ENCODE measurements at places on chromosomes 12 and 14.

GRCh38 chr12:111937429-111937828 lies 75.5 kb downstream of the TMEM116 start:
- DNase-seq, result no peak

- no peak for DNase-seq
Measured at GRCh38 chr14:57747036-57747435, 118.9 kb downstream of the SLC35F4 start.

DNA sequence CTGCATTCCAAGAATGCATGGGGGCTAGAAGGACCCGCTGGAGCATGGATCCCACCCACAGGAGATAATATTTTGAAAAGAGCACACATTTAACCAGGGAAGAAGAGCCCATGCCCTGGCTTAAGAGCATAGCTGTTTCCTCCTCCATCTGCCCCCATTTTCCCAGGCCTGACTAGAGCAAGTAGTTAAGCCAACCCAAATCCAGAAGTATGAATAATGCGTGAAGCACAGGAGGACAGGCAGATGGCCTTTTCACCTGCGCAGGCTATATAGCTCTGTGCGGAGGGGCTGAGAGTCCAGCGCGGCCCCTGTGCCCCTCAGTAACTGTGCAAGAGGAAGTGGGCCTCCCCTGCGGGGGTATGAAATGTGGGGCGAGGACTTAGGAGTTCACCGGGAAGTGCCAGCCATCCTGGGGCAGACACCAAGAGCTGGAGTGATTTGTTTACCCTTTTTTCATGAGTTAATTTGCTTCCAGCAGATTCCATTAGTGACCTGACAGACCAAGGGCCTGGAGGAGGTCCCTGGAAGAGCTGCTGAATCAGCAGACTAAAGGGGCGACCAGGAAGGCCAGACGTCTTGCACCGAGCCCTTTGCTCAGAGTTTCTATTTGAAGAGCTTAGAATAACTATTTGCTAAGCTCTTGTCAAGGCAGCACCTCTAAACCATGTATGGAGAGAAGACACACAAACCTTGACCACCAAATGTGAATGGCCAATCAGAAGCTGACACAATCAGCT lies 37.2 kb downstream of the DPF3 start:
- DNase-seq, result peak; percentile 47

DNA sequence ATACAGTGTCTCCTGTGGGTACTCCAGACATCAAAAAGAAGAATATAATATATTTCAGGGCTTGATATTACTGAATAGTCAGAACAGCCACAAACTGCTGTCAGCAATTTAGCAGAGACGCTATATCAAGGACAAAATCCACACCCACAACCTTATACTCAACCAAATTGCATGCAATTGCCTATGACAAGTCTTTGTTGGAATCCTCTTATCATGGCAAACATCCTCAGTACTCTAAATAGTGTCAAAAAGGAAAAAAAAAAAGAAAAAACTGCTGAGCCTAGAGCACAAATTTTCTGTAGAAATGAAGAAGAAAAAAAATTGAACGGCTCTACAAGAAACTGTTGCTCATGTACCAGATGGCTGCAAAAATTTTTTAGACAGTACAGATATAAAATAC lies 485.7 kb downstream of the TMTC2 start:
- DNase-seq, result no peak

DNA sequence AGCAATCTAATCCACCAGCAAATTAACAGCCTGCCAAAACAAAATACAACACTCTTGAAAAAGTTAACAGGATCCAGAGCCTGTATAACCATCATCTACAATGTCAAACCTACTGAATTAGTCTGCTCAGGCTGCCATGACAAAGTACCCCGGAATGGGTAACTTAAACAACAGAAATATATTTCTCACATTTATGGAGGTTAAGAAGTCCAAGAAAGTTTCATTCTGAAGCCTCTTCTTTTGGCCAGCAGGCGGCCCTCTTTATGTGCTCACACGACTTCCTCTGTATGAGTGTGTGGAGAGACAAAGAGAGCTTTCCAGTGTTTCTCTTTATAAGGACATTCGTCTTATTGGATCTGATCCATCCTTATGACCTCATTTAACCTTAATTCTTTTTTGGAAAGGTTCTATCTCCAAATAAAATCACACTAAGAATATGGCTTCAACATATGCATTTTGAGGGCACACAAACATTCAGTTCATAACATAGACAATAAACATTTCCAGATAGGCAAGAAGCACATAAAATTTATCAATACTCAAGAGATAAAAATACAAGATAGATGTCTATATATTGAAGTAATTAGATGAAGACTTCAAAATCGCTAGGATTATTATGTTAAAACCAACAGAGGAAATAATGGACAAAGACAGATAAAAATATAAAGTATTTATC lies 5.9 kb upstream of the RERG start:
- peak; percentile 44 for DNase-seq

- DNase-seq, result no peak
Measured at GRCh38 chr12:94525951-94526350, 66.3 kb upstream of the CEP83 start.

DNA sequence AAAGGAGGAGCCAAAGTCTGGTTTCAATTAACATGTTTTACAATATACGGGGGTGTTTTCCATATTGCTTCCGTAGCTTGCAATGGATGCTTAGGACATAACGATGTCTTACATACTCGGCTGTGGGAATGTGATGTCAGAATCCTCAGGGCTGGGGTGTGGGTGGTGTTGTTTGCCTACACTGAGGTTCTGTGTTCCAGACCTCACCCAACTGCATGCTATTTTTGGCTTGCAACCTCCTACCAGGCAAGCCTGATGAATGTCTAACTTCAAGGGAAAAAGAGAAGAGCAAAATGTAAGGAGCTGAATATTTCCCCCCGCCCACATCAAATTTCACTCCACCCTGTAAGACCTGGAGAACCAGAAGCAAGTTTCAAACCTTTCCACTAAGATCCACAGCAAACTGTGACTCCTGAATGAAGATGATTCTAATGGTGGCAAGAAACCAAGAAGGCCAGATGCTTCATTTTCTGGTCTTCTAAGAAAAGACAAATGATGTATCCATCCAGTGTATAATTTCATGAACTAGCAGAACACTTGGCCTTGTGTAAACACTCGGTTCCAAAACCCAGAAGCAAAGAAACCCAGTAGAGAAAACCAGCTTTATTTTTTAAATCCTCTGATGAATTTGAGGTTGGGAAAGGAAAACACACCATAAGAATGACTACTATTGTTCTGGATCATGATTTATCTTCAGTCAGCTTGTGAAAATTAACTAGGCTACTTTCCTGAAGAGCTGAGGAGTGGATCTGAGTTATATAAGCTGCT lies 227.9 kb downstream of the DACT1 start:
- DNase-seq, result no peak

- no peak for DNase-seq
Measured at GRCh38 chr12:65668981-65669695, 155.1 kb upstream of the HMGA2 start.

All from ELF-1 (cell line).